ENCODE measurements at places on chromosomes 12 and 14.

- no peak for DNase-seq
Observed at GRCh38 chr14:24986206-24986893, 63.6 kb downstream of the STXBP6 start.

GRCh38 chr12:108302403-108303311 is 36.5 kb downstream of the CMKLR1 start:
- peak; percentile 54 for DNase-seq

DNA sequence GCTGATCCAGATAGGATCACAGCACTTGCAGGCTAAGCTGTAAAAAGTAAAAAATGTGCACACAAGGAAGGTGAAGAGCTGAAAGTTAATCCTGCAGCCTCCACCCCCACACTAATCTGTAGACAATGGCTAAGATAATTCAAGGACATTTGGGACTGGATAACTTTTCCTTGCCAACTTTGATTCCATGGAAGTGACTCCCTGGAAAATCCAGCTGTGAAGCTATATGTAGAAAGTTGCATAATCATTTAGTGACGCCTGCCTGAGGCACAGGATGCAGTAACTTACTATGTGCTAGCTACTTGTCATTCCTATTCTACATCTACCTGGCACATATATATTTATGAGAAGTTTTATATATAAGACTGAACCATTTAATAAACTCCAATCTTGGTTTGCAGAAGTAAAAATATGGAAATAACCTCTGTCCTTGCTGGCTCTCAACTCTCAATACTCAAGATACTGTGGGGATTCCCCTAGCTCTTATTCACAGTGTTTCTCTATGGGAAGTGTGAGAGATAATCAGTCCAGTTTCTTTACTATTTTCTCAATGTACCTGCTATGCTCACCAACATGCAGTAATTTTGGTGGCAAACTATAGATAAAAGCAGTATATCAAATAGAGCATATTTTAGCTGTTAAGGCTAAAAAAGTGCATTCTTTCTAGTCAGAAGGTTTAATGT is 14.8 kb downstream of the LDHB start:
- DNase-seq, result no peak

DNA sequence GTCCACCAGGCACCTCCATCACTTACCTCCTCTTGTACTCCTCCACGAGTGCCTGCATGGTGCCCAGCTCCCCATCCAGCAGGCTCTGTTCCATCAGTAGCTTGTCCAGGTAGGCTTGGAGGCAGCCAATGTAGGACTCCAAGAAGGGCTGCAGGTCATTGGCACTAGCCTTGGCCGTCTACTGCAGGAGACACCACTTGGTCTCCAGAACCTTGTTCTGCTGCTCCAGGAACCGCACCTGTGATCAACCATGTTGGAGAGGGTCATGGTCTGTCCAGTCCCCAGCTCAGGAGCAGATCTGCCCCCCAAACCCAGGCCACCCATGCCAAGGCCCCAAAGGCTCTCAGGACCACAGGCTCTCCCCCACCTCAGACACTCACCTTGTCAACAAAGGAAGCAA is 23.9 kb downstream of the KRT76 start:
- no peak for DNase-seq

GRCh38 chr12:65237153-65237552 is 41.3 kb upstream of the MSRB3 start:
- DNase-seq, result no peak

DNA sequence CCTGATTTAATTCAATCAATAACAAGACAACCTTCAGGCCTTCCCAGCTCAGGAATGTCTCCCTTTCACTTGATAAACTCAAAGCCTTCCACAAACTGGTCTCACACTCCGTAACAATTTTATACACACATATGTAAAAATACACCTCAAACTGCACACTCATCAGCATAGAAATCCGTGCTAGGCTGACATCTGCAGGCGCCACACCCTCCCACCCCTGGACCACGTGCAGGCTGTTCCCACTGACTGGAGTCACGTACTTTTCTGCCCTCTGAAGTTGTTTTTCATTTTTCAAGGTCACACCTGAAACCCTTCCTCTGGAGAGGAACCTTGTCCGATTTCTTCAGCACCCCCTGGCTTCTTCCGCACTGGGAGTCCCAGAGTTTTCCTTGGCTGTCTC is 27.6 kb downstream of the FBXO21 start:
- DNase-seq, result no peak

DNA sequence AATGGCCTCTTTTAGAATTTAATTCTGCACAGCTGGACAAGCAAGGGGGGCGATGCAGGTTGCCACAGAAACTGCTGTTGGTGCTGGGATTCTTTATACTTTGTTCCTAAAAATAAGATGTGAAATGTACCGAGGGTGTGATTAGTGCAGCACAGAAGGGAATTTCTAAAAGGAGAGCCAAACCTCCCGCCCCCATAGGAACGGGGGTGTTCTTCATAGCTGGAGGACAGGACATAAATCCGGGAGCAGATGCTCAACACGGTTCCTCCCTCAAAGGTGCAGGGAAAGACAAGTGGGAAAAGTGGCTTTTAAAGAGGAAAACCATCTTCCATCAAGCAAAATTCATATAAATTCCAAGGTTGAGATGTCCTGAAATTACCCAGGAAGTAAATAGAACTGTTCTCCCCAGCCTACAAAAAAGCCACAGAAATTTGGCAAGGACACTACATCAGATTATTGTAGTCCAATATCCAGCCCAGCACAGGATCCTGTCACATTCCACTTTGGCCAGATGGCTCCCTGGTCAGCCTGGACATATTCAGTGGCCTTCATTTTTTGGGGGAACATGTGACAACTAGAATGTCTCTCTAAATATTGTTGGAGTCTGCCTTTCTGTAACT is 51.4 kb upstream of the TMX1 start:
- DNase-seq, result no peak

- no peak for DNase-seq
Observed at GRCh38 chr12:32893458-32893857, 3.1 kb downstream of the PKP2 start.

- DNase-seq, result no peak
Observed at GRCh38 chr14:54194501-54194900, 202.3 kb upstream of the CDKN3 start.

DNA sequence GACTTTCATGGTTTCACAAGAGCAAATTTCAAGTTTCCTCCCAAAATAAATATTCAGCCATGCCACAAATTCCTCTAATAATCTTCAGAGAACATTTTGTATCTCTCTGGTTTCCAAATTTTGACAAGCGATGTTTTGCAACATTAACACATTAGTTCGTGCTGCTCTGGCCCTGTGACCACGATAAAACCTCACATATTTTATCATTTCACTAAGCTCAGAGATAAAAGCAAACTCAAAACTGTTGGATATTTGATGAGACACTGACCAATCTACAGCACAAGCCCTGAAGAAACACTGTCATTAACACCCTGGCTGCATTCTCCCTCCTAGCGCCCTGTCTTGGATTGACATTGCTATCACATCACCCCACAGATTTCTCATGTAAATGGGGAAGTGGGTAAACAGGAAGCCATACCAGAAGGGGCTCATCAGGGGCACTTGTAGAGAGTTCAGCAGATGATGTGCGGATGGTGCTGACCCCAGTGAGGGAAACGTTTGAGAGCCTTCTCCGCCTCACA is 264.3 kb downstream of the PRKD1 start:
- no peak for DNase-seq

DNA sequence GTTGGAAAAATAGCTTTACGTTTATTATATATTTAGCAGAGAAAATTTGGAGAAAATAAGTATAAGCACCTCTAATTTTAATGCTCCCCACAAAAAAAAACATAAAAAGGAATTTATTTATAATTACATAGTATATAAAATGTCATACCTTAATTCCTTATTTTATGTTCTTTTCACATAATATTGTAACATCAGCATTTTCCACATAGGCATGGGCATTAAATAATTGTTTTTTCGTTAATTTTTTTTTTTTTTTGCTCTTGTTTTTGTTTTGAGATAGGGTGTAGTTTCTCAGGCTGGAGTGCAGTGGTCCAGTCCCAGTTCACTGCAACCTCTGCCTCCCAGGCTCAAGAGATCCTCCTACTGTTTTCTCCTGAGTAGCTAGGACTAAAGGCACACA is 329.8 kb upstream of the FOXG1 start:
- DNase-seq, result no peak

DNA sequence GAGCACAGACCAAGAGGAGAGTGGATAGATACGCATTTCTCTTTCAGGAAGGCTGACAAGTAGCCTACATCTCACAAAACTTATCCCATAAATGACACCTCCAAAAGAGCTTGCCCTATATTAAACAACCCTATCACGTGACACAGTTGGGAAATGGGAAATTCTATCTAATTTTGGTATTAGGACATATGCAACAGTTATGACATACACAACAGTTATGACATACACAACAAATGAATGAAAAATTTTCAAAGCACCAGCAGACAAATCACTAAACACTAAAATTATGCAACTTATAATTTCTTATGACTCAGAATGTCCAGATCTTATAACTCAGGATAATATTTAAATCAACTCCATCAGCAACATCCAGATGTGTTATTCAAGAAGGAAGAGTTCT is 54.1 kb downstream of the DUSP16 start:
- DNase-seq, result no peak

DNA sequence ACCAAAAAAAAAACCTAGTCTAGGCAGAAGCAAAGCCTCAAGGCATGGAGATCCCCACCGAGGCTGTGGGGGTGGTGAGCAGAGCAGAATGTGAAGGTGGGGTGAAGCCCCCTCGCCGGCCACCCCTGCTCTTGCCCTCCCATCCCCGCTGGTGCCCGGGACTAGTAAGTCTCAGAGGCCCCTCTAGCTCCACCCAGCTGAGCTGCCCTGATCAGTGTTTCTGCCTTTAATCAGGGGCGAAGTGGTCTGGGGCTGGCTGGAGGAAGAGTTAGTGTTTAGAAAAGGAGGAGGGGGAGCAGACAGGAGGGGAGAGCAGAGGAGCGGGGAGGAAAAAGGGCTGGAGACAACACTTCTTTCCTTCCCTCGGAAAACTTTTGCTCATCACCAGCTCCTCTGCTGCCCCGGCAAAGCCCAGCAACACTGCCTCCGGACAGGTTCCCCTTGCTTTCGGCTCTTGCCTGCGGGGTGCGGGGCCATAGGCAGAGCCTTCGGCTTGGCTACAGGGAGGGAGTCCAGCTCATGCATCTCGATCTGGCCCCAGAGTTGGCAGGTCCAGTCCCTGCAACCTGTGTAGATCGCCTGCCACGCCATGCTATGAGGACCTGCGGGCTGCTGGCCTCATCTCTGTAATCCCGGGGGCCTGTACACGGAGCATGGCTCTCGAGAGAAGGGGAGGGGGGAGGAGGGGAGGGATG is 3.4 kb upstream of the DLK1 start:
- DNase-seq, result no peak

GRCh38 chr12:99386907-99387306 is 260.6 kb upstream of the GARIN6 start:
- no peak for DNase-seq

DNA sequence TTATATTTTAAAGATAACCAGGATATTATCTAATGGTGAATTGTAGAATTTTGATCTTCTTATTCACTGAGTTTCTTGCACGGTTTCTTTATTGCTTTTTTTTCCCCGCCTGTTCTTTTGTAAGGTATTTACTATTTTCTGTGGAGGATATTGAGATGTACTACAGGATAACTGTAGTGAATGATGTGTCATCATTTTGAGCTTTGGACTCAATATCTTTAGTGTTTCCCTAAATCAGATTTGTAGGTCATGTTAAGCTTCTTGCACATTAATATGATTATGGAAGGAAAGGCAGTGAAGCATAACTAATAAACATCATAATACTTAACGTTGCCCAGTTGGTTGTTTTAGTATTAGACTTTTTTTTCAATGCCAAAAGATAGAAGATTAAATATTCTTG is 81.4 kb downstream of the FBXO33 start:
- no peak for DNase-seq

GRCh38 chr14:78202163-78202562 is 32.0 kb downstream of the NRXN3 start:
- DNase-seq, result no peak

DNA sequence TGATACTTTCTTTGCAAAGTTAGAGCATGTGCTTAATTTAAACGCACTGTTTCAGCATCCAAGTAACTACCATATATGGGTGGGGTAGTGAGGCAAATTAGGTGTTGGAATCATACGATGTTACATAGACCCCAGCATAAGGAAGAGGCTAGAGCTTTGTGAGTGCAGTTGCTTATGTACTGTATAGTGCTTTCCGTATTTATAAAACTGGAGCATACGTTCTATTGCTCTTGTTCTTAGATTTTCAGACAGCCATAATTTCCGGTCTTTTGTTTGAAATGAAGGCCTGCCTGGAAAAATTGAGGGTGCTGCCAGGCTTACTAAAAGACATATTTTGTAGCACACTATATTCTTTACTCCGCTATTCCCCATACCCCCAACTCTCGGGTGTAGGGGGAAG is 335.7 kb downstream of the FOXG1 start:
- no peak for DNase-seq

- no peak for DNase-seq
Observed at GRCh38 chr12:117362391-117362790, 965 bp upstream of the NOS1 start.

DNA sequence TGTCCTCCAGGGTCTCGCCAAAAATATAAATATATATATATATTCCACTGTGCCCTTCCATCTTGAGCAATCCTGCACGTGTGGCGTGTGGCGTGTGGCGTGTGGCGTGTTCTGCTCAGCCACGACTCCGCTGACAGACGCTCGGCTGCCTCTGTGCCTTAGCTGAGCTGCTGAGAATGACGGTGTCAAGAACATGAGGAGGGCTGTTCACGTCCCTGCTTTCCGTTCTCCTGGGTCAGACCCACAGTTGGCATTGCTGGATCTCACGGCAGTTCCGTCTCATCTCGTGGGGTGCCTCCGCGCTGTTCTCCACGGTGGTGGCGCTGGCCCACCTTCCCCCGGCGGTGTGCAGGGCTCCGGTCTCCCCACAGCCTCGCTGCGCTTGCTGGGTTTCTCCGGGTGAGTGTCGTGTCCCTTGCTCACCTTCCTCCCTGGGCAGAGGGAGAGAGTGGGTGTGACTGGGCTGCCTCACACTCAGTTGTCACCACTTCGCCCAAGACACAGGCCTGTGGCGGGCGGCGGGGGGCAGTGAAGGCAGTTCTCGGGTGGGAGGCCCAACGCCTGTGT is 9.4 kb downstream of the GPR132 start:
- no peak for DNase-seq

- no peak for DNase-seq
Observed at GRCh38 chr14:106802413-106803364, 1276.3 kb downstream of the TMEM121 start.

- no peak for DNase-seq
Observed at GRCh38 chr12:122793685-122794106, 19.3 kb downstream of the CCDC62 start.
